ENCODE measurements at places on chromosomes 6 and 20.

DNA sequence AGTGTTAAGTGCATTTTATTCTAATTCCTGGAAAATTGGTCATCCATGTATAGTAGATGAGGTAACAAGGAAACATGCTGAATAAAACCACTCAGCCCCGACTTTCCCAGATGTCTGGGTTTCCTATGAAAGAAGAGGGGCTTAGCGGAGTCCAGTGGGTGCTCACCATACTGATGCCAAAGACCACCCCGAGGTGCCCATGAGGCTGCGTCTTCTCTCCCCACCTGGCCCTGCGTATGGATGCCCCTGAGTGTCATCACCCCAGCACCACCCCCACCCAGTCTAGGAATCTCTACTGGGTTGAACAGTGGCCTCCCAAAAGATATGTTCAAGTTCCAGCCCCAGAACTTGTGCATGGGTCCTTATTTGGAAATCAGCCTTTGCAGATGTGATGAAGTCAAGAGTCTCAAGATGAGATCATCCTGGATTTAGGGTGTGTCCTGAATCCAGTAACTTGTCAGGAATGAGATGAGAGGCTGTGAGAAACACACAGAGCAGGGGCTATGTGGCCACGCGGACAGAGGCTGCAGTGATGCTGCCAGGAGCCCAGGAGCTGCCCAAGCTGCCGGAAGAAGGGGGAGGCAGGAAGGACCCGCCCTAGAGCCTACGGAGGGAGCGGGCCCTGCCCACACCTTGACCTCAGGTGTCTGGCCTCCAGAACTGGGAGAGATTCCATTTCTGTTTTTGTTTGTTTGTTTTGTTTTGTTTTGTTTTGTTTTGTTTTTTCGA is 124.6 kb upstream of the CDH4 start:
- DNase-seq = no peak

GRCh38 chr6:6131492-6132109 is 124.9 kb upstream of the NRN1 start:
- peak; percentile 30 for DNase-seq

DNA sequence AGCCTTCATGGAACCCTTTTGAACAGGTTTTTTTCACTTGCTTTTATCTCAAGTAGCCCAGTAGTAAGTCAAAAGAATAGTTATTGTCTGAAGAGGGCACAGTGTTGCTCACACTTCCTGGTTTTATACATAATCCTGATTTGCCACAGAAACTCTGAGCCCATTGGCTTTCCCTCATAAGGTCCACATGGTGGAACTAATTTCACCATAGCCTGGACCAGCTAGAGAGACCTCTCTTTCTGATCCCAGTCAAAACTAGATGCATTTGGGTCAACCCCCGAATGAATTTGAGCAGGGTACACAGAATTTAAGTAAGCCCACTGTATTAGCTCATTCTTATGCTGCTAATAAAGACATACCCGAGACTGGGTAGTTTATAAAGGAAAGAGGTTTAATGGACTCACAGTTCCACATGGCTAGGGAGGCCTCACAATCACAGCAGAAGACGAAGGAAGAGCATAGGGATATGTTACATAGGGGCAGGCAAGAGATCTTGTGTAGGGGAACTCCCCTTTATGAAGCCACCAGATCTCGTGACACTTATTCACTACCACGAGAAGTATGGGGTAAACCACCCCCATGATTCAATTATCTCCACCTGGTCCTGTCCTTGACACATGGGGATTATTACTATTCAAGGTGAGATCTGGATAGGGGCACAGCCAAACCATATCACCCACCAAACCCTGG is 6.2 kb downstream of the RWDD2A start:
- no peak for DNase-seq

DNA sequence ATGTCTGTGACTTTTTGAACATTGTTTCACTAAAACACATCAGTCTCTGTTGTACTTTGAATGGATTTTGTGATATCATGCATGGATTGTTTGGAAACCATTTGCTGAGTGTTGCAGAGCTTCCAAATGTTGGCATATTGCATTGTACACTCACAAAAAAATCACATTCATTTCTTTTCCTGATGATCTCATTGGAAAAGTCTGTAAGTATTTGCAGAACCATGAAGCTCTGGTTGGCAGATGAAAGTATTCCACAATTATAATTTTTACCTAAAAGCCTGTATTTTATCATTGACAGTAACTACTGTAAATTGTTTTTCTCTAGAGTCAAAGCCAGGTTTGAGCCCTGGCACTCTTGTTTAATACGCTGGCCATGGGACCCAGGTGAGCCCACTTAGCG is 42.1 kb downstream of the VAPB start:
- no peak for DNase-seq

GRCh38 chr20:36584018-36584481 is 10.7 kb downstream of the TGIF2 start:
- DNase-seq = no peak

DNA sequence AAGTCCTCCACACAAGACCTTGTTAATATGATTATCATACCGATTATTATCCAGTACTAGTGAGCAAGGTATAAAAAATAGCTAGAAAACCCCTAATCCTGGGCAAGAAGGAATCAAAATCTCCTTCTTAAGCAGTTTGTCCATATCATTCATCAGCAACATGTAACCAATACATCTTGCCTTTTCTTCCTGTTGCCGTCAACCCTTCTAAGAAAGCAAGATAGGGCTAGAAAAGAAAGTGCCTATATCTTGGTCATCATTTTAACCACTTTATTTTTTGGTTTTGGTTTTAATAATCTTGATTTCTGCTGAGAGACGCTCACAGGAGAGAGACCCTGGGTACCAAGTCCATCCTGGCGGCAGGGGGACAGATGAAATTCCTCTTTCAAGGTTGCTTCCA is 27.2 kb upstream of the PREX1 start:
- no peak for DNase-seq

DNA sequence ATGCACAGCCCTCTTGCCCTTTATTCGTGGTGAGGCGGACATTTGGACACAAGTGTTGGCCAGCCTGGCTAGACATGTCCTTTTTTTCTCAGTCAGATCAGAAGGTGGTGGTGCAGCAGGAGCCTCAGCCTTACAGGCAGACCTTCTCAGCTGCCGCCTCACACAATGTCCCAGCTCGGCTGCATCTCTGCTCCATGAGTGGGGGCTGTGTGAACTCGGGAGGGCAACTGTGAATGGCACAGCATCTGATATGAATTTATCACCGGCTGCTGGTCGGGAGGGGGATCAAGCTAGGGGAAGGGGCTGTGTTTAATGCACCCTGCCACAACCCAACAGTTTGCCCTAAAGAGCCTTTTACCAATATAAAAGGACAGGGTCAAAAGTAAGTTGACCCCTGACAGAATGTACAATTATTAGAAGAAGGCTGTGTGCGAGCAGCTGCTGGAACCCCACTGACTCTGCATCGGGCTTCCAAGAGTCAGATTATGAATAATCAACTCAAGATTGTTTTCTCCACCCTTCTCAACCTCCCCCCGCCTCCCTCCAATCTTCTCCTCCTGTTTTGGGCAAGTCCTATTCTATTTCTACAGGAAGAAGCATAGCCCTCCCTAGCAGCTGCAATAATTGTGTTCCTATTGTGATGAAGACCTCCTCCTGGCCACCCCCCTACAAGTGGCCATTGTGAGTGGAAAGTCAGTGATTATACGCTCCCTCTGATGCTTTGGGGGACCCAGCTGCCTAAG is 245.2 kb downstream of the PKHD1 start:
- DNase-seq = no peak

DNA sequence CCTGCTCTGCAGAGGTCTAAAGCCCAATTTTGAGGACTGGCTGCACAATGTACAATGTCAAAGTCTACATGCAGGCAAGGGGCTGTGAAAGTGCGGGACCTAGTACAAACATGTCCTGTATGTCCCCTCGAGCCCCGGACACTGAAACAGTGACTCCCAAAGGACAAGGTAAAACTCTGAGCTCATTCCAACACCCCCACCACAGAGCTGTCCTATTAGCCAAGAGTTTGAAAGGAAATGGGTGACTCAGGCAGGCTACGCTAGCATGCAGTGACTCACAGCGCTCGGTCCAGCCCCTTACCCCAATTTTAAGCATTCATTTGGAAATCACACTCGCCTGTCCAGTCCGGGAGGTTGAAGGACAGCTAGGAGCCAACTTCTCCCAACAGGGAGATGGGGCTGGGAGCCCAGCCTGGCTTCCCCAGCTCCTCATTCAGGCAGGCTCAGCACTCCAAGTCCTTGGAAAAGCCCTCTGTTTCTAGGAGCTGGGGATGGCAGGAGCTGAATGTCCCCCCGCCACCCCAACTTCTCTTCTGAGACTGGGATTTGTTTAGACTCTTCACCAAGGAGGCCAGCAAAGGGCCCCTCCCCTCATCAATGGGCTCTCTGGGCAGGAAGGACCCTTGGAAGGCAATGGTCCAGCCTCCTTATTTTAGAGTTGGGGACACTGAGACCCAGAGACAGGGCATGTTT is 3.9 kb downstream of the SDC4 start:
- no peak for DNase-seq
